ENCODE measurements at places on chromosomes 3 and 15.

GRCh38 chr3:187804120-187804744, 59.0 kb upstream of the BCL6 start:
- no peak for DNase-seq

- DNase-seq = no peak
These were observed 309.7 kb downstream of the LSAMP start for GRCh38 chr3:116135457-116136085.

GRCh38 chr3:4571690-4572334, 78.7 kb downstream of the ITPR1 start:
- no peak for DNase-seq

GRCh38 chr15:96180087-96180748, 150.3 kb upstream of the NR2F2 start:
- DNase-seq = no peak

DNA sequence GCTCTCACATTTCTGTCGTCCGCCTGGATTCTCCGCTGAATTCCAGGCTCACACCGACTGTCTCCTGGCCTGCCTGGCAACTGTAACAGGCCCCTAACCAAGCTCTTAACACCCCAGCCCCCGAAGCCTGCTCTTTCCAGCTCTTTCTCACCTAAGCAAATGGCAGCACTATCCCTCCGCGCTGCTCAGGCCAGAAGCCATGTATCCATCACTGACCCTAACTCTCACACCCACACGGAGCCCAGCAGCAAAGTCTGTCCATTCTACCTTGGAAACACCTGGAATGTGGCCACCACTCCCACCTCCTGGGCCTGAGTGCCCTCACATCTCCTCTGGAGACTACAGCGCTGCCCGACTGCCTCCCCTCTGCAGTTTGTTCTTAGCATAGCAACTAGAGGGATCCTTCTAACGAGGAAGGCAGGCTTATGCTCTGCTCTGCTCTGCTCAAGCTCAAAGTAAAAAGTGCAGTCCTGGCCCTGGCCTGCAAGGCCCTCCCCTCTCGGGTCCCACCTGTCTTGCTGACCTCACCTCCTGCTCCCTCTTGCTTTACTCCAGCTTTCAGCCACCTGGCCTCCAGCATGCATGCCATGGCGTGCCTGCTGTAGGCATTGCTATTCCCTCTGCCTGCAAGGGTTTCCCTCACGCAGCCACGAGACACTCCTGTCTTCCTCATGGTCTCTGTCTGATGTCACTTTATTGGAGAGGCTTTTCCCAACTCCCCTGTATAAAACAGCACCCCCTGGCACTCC, 27.2 kb downstream of the FEM1B start:
- DNase-seq = peak; percentile 38

DNA sequence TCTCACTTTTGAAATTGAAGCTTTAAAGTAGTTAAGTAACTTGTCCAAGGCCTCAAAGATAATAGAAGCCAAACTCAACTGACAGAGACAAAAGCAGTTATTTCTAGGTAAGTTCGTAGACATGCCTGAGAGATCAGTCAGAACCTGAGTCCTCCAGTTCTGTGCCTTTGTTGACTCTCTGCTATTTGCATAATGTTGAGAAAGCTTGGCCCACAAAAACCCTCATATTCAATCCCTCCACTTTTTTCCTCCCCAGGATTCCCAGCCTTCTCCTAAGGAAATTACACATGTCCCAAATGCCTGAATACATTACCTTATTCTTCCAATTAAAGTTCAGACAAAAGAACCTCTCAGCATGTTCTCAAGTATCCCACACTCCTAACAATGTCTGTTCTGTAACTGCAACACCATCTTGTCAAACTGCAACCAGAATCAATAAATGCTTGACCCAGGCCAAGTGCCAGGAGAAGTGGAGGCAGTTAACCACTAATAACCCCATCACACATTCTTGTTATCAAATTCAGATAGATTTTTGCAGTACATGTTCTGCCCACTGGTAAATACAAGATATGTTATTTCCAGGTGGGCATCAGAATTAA, 217.8 kb downstream of the LRRC3B start:
- DNase-seq = no peak

DNA sequence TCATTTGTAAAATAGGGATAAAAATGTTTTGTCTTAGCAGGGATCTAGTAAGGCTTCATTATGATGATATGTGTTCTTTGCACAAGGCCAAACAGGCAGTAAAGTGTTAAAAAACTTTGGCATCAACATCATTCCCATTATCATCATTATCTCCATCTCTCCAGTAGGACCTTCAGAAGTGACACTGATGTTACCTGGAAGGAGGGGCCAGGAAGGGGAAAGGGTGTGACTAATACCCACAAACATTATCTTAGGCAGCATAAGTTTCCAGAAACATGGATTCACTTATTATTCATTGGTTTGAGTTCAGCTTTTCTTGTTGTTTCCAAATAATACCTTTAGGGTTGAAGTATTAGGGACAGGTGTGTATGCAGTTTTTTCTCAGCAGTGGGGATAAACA, 399.6 kb downstream of the PTPRG start:
- no peak for DNase-seq

DNA sequence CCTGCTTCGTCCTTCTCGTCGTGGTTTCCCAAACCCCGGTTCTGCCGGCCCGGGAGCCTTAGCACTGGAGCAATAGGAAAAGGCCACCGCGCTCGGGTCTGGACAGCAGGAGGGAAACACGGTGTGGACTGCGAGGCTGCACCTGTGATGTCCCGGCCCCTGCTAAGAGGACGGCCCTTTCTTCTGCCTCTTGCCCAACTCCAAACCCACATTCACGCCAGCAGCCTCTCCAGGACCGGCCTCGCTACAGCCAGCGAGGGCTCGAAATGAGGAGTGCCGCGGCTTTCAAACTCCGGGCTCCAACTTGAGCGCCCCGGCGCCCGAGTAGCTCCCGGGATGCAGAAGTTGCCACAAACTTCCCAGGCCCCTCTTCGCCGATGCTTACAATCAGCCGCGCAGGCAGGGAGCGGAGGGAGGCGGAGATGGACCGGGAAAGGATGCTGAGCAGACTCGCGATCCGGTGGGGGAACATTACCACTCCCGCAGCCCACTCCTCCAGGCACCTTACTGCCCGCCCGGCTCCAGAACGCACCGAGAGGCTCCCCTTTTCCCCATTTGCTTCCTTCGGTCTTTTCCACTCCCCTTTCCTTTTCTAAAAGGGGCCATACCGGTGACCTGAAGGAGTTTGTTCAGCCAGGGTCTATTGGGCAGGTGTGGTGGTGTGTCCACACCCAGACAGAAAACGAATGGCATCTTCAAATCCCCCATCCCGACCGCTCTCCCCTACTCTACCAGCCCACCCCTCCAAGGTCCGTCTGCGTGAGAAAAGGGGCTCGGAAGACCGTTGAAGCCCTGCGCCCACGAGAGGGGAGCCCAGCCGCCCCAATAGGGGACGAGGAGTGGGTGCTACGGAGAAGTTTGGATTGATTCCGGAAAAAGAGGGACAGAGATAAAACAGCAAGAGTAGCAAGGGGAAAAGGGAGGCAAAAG, 18.8 kb upstream of the SATB1 start:
- no peak for DNase-seq

DNA sequence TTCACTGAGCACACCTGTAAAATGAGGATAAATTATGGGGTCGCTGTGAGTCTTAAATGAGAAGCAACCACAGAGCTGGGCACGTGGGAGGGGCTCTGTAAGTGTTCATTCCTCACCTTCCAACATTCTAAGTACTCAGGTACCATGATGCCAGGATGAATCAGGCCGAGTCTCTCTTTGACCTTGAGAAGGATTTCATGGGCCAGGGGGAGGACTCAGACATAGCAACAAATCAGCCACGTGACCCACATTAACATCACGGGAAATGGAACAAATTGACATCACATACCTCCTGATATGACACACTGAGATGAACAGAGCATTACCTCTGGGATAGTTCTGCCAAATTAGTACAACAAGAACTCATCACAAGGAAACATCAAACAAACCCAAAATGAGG, 35.2 kb upstream of the USP3 start:
- no peak for DNase-seq

- no peak for DNase-seq
These were observed 14.4 kb downstream of the FGD5 start for GRCh38 chr3:14832975-14833722.

DNA sequence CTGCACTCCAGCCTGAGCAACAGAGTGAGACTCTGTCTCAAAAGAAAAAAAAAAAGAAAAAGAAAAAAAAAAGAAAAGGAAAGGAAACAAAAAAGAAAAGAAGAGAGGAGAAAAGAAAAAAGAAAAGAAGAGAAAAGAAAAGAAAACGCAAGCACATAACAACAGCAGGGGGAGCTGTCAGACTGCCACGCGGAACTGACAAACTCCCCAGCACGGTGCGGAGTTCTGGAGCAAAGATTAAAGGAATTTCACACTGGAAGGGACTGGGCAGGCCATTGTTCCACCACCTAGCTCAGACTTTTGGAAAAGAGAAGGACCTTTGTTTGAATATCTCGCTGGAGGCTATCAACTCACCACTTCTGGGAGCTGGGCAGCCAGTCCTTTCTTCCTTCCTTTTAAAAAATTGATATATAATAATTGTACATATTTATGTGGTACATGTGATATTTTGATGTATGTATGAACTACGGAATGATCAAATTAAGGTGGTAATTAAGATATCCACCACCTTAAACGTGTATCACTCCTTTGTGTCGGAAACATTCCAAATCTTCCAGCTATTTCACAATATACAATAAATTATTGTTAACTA, 40.5 kb downstream of the DPPA2 start:
- peak; percentile 23 for DNase-seq

- no peak for DNase-seq
These were observed 54.2 kb downstream of the FBXL2 start for GRCh38 chr3:33331414-33331813.

DNA sequence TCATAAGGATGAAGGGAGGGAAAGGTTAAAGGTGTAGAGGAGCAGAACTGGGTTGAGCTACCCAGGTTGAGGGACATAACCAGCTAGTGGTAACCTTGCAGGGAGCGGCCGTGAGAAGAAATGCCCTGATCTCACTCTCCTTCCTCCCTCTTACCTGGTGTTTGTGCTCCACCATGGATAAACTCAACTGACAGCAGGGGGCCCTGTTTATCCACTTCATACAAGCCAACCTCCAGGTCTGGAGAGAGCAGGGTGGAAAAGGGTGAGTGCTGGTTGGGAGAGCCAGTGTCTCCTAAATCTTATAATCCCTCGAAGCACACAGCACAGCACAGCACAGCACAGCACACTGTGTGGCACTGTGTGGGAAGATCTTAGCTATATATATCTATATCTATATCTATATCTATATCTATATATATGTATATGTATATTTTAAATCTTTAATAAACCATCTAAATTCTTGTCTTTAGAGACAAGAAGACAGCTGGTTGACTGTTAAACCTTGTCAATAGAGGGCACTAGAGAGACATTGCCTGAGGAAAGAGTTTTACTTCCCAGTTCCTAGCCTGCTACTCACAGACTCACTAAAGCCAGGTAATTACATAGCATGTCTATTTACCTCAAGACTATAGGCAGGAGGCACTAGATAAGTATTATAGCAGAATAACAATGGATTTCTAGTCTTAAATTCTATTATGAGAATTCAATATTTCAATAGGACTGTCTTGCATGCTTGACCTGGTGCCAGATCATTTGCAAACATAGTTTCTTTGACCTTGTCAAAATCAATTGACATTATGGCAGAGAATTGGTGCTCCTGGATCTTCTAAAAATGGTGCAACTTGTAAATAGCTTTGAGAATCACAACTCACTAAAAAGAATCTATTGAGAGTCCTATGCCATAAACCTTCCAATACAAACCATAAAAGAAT, 21.7 kb upstream of the FMN1 start:
- DNase-seq = peak; percentile 41

- no peak for DNase-seq
These were observed 253.7 kb upstream of the TGFBR2 start for GRCh38 chr3:30352410-30353318.

DNA sequence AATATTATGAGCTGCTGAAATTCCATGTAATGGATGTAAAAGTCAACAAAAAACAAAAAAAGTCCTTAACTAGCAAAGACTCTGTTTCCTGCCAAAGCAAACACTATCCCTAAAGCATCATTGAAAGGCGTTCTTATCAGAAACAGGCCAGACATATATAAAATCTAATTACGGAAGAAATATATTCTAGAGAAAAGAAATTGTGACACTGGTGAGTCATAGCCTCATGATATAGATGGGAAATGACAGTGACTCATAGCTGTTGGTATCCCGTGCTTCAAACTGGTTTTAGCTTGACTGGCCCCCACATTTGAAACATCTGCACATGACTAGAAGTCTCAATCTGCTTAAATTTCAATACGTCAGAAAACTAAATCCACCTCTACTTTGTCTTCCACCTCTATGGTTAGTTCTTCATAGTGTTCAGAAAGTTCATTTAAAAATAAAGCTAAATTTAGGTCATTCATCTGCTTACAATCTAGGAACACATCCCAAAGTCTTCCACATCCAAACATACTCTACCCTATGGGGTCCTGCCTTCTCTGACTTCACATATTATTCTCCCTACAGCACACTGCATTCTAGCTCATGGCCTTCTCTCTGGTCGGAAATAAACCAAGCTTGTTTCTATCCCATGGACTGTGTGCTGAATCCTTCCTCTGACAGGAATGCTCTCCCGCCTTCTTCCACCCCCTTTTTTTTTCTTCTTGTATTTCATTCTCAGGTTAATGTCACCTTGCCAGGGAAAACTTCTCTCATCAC, 456.3 kb upstream of the ARRDC4 start:
- DNase-seq = peak; percentile 81

DNA sequence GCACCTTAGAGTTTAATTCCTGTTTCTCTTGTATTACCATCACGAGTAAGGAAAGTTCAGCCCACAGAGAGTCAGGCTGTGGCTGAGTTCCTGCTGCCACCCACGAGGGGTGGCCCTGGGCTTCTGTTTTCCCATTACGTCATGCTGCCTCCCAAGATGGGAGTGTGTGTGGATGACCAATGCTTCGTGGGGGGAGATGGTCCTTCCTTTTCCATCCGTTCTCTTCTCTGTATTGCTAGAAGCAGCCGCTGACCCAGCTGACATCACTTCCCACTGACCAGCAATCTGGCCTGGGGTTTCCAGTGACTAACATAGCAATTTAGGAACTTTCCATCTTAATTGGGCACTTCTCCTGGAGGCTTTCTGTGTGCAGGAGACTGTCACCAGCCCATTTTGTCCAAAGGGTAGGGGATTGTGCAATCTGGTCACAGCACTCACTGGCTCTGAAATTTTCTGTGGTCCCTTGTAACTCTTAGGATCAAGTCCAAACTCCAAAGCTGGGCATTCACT, 9.3 kb downstream of the IRAK2 start:
- no peak for DNase-seq

DNA sequence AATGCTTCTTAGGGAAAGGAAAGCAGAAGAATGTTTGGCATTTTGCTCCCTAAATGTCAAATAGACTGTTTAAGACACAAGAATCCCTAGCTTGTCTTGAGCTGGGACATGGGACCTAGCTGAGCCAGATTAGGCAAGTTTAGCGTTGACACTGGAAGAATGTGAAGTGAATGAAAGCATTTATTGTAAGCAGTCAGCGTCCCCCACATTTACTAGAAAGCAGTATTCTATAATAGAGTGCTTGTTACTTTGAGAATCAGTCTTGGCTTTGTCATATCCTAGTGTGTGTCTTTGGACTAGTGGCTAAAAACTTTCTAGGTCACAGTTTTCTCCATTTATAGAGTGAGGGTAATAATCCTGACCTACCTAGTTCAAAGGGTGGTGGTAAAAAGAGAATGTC, 161.6 kb downstream of the ADAMTSL3 start:
- no peak for DNase-seq

GRCh38 chr15:100718075-100718980, 115.9 kb downstream of the ASB7 start:
- DNase-seq = no peak

- no peak for DNase-seq
These were observed 7.9 kb upstream of the ANO10 start for GRCh38 chr3:43629741-43630140.

Data from RWPE1 (cell line).